ENCODE measurements at places on chromosomes 1 and 21.

GRCh38 chr1:238214449-238214848, 323.7 kb upstream of the ZP4 start:
- no peak for DNase-seq

- DNase-seq, result peak; percentile 50
Measured at GRCh38 chr1:10941891-10942541, 70.4 kb upstream of the TARDBP start.

GRCh38 chr1:115807723-115808122, 33.2 kb downstream of the NHLH2 start:
- DNase-seq, result no peak

- DNase-seq, result no peak
Measured at GRCh38 chr1:6424619-6425593, at the start of gene ESPN. ESPN (plus strand) TSS chr1:6424776; CDS start chr1:6424956, 180 bp downstream.

DNA sequence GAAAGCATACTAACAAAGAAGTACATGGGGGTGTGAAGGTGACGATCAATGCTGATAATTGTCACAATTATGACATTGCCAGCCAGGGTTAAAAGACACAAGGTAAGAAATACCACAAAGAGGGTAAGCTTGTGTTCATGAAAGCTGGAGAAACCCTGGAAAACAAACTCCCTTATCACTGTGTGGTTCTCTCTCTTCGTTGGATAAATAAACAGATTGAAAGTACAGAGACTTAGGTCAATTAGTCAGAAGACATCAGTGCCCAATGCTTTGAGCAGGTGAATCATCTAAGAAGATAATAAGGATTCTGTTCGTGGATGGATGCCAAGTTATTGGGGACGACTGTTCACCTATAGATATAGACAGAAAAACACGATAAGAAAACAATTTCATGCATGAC, 22.4 kb upstream of the FCER1A start:
- no peak for DNase-seq

- no peak for DNase-seq
Measured at GRCh38 chr21:26280775-26281174, 110.2 kb upstream of the APP start.

- no peak for DNase-seq
Measured at GRCh38 chr1:83794384-83794783, 204.5 kb downstream of the TTLL7 start.

- DNase-seq, result no peak
Measured at GRCh38 chr1:236144446-236145150, 2.3 kb downstream of the GPR137B start.

DNA sequence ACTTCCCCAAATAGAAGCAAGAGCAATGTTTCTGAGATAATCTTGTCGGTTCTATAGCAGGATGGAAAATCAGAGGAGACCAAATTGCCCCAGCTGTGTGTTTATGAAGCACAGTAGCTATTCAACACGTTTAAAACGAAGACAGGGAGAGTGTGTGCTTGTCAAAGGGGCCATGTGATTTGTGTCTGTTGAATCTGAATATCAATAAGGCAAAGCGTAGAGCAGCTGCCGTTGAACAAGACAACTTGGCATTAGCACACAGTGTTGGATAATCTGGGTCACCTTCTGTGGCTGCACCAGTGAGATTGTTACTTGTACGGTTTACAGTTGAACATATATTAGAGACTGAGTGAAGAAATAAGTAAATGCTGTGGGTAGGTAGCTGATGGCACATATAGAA, 1.0 kb downstream of the CRB1 start:
- no peak for DNase-seq

- DNase-seq, result no peak
Measured at GRCh38 chr21:38921511-38922251, 116.0 kb downstream of the ETS2 start.

- no peak for DNase-seq
Measured at GRCh38 chr21:19120591-19120990, 717.0 kb upstream of the TMPRSS15 start.

All from activated B cell treated with CpG ODN at 0.5 μM for 24 hours (primary cell).